CMK (cell line): ENCODE measurements at places on chromosomes 12 and 14.
A peak's percentile ranks its signal among the peaks of the same experiment; 100 is the strongest.

DNA sequence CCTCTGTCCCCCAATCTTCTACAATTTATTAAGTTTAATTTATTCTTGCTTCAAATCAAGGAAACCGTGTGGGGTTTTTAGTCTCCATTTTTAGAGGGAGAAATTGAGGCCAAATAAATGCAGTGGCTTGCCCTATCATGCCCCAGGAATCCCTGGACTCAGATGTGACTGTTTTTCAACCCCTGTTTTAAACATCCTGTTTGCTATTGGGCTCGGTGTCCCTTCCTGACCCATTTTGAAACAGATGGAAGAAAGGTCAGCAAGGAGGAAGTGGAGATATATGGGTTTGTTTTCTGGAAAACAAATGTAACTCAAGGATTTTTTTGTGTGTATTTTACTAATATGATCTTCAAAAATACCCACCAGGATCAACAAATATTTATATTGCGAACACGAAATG lies 84.7 kb downstream of the DACT1 start:
- no peak for DNase-seq

DNA sequence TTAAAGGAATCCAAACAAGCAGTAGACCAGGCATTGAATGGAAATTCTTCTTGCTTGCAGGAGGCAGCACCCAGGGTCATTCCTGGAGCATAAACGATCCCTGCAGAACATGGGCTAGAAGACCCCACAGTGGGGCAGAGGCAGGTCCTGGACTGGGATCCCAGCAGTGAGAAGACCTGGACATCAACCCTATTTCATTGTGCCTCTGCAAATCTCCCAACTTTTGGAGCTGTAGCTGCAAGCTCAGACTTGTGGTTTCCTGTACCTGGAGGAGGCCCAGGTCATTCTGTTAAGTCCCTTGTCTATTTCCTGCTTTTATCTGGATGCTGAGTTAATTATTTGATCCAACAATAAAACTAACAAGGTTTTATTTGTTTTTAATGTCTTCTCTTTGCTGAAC lies 61.7 kb downstream of the CALM1 start:
- no peak for DNase-seq

DNA sequence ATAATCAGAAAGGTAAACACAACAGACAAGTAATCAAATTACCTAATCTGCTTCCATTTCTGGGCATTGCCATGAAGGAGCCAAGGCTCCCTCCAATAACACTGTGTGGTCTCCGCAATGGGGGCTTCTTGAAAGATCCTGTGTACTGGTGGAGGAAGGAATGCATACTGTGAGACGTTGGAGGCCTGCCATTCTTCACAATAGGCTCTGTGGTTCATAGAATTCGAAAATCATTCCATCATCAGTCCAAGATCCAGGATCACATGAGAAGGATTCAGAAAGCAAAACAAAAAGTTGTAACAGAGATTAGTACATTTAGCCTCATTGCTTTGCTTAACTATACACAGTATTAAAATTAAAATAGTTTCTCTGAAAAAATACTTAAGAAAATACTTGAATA lies 76.3 kb downstream of the CDK17 start:
- DNase-seq, result no peak

DNA sequence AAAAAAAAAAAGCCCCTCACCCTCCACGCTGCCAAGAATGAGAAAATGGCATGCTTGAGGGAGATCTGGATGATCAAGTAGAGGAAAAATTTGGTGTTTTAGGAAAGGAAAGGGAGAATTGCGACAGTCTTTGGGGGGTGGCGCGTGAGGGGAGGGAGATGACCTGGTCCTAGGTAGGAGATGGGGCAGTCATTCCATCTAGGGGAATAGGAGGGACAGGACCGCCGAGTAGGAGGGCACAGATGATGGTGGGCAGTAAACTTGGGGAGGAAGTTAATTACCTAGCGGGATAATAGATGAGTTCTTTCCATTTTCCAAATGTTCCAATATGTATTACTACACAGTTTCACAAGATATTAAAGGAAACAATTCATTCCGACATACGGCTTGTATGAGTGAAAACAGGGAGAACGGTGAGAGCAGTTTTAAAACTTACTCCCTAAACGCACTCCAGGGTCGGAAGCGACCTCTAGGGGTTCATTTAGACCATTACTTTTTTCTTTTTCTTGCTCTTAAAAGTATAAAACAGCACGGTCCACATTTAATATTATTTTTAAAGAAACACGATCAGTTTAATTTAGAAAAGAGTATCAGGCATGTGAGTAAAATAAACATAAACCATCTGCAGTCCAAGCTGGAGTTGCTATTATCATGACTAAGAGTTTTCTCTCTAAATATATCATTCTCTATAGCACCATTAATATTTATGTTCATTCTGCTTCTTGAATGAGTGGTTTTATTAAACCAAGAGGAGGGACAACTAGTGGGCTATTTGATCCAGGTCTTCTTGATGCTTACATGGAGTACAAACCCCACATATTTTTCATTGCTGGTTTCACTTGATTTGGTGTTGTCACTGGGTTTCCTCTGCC lies 3.0 kb upstream of the FNTB start:
- no peak for DNase-seq

DNA sequence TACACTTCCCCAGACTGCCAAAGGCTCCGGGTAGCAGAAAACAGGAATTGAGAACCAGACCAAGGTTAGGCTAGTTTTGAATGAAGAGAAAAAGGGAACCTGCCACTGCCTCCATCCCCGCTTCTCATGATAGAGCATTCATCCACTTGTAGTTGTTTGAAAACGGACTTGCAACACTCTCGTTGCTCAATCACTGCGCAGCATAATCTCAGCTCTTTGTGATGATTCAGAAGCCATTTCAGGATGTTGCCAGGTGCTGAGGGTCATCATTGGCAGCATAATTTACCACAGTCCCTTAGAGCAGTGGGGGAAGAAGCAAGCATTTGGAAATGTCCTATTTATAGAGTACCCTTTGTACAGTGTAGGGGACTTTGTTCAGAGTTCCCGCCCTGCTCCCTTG lies 25.6 kb downstream of the KCNK13 start:
- no peak for DNase-seq

- no peak for DNase-seq
Observed at GRCh38 chr12:115227137-115227615, 543.2 kb upstream of the TBX3 start.

GRCh38 chr12:74539765-74540526 lies 2.3 kb downstream of the ATXN7L3B start:
- no peak for DNase-seq

GRCh38 chr12:77954206-77954555 lies 123.5 kb downstream of the NAV3 start:
- DNase-seq, result no peak

DNA sequence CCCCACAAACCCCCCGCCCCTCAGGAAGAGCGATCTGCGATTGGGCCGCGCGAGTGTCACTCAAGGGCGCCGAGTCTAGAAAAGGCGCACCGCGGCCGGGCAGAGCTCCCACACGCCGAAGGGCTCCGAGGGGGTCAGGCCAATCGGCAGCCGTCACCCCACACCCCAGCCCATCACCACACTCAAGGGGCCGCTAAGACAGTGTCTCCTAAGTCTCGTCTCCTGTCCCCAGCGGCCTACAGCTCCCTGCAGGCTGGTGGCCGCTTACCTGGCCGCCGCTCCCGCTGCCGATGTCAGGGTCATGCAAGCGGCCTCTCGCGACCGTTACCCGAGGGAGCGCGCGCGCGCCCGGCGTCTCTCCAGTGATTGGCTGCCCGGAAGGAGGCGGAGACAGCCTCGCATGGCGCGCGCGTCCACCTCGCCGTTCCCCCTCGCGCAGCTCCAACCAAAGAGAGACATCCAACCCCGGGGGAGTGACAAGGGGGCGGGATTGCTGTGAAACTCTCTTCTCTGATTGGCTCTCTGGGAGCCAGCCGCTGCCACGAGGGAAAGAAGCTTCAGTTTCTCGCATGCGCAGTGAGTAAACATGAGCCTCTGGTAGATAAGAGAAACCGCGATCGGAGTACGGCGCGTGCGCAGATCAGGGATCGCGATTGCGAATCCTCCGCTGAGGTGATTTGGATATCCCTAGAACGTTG lies at the start of the genes MPHOSPH9 and MTRFR:
MPHOSPH9 (minus strand) TSS at position 335 of the 698 bp plus-strand sequence. CDS start 2,777 bp downstream, outside the sequence.
MTRFR (plus strand) TSS at position 630 of the 698 bp plus-strand sequence. CDS start 20,239 bp downstream, outside the sequence.
- DNase-seq, result peak; percentile 98

GRCh38 chr14:100117633-100118395 lies 41.6 kb downstream of the DEGS2 start:
- DNase-seq, result no peak

DNA sequence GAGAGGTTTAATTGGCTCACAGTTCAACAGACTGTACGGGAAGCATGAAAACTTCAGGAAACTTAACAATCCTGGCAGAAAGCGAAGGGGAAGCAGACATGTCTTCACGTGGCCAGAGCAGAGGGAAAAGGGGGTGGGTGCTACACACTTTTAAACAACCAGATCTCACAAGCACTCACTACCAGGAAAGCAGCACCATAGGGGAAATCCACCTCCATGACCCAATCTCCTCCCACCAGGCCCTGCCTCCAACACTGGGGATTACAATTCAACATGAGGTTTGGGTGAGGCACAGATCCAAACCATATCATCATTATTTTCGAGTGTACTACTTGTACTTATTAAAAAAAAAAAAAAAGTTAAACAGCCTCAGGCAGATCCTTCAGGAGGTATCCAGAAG lies 29.9 kb downstream of the RXYLT1 start:
- DNase-seq, result no peak

DNA sequence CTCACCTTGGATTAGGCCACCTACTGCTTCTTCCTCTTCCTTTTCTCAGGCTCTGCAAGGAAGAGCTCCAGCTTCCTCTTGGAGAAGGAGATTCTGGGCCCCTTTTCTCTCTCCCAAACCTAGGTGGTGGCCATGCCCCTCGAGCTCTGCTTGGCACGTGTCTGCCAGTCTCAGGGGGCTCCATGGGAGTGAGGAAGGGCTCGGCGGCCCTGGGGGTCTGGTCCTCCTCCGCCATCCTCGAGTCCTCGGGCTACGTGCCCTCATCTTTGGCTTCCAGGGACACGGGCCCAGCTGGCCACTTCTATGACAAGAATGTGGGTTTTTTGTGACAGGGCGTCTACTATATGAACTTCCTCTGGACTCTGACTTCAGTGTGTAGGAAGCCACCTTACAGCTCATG lies 34.3 kb downstream of the HSP90AA1 start:
- no peak for DNase-seq

DNA sequence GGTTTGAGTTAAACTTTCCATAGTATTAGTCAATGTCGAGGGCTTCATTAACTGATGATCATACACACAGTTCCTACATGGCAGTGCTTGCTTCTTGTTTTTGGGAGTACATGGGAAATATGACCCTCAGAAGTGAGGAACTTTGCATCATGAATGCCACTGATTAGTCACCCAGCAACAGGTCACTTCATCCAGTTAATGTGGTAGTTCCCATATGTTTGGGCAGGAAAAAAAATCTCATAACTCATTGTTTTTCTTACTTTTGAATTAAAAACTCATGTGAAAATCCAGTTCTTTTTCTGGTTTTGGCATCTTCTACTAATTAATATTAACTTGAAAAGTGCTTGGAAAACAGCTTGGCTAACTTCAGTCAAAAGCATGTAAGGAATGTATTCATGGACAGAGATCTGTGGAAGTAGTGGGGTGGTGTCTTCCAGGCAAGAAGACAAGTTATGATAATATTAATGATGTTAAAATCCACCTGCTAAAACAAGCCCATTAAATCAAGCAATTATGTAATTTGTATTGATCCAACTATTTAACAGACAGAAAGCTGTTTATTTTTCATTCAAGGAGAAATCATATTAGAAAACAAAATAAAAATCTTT lies 309.1 kb upstream of the NAV3 start:
- no peak for DNase-seq

DNA sequence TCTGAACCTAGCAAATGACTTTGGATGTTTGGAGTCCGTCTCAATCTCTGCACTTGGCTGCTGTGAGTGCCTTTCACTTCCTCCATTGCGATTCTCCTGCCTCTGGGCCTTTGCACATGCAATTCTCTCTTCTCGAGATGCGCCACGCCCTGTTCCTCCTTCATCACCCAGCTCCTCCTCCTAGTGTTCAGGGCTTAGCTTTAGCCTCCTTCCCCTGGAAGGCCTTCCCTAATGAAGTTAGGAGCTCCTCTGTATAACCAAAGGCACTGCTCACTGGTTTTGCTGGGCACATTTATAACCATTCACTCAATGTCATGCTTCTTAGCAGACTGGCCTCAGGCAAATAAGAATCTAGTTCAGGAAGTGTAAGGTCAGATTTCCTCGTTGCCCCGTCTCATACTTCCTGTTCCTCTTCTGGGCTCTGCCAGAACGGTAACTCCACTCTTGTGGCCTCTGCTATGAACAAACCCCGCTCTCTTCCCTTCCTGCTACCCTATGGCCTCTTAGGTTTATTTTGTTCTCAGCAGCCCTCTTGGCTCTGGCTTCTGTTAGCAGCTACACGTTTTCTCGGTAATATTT lies 171.4 kb downstream of the CRADD start:
- DNase-seq, result peak; percentile 32

DNA sequence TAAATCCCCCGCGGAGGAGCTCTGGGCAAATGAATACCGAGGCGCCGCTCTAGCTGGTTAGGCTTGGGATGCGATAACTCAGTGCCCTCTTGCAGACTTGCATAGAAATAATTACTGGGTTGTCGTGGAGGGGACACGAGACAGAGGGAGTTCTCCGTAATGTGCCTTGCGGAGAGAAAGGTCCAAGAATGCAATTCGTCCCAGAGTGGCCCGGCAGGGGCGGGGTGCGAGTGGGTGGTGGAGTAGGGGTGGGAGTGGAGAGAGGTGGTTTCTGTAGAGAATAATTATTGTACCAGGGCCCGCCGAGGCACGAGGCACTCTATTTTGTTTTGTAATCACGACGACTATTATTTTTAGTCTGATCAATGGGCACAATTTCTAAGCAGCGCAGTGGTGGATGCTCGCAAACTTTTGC lies 2.5 kb upstream of the TBX5 start:
- DNase-seq, result no peak

- DNase-seq, result no peak
Observed at GRCh38 chr12:49954863-49955830, 4.6 kb downstream of the AQP2 start.

DNA sequence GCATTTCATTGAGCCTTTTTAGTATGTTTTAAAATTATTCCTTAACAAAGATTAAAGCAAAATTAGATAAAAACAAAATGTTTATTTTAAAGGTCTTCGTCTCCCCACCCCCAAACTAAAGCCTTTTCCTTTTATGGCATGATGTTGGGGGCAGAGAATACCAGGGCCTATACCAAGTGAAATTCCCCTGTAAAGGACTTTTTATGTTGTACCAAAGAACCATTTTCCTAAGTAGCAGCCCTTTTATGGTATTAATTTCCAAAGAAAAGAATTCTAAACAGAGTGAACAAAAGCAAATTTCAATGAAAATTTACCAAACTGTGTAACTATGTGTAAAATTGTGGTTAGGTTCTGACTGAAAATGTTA lies 71.9 kb upstream of the GNPNAT1 start:
- no peak for DNase-seq
